Cerebellar cortex (tissue), 1 donor: ENCODE measurements at places on chromosomes 16 and 17.
A peak's percentile ranks its signal among the peaks of the same experiment; 100 is the strongest.

DNA sequence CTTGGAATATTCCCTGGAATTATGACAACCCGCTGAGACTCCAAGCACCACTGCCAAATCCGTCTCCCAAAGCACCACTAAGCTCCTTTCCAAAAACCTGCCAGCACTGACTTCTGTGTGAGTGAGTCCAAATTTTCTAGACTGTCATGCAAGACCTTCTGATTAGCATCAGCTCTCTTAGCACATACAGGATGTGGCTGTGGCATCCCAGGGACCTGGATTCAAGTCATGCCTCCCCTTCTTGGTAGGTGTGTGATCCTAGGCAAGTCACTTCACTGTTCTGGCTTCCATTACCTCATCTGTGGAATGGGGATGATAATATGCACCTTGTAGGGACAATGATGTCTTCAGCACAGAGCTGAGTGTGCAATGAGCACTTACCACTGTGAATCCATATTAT lies 38.3 kb upstream of the USP7 start:
- no peak for DNase-seq

- DNase-seq, result no peak
Observed at GRCh38 chr17:42456223-42457106, 2.2 kb upstream of the ATP6V0A1 start.

- DNase-seq, result no peak
Observed at GRCh38 chr17:46872421-46872820, 21.0 kb downstream of the WNT9B start.

GRCh38 chr17:47295874-47296255 lies 27.9 kb upstream of the EFCAB13 start:
- no peak for DNase-seq

DNA sequence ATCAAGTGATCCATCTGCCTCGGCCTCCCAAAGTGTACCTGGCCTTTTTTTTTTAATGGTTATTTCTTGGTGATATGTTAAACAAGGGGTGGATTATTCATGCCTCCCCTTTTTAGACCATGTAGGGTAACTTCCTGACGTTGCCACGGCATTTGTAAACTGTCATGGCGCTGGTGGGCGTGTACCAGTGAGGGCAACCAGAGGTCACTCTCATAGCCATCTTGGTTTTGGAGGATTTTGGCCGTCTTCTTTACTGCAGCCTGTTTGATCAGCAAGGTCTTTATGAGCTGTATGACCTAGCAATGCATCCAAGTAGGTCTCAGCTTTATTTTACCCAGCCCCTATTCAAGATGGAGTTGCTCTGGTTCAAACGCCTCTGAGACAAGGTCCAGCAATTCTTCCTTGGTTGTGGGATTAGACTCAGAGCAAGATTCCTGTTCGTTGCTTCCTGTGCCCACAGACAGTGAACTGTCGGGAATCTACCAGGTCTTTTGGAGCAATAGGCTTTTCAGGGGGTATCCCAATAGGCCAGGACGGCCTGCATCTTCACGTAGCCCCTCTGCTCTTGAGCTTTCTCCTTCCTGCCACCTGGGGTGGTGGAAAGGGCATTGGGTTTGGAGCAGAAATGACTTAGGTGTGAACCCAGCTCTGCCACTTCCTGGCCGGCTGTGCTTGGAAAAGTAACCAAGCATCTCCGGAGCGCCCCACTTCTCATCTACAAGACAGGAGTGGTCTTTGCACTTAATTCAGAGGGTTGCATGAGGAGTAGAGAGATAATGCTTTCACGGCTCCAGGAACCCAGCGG lies 52.9 kb upstream of the SEC14L1 start:
- no peak for DNase-seq

GRCh38 chr17:7844292-7845154 lies 10.3 kb upstream of the TMEM88 start:
- peak; percentile 98 for DNase-seq

- DNase-seq, result peak; percentile 53
Observed at GRCh38 chr16:11871193-11871592, 19.9 kb upstream of the RSL1D1 start.

DNA sequence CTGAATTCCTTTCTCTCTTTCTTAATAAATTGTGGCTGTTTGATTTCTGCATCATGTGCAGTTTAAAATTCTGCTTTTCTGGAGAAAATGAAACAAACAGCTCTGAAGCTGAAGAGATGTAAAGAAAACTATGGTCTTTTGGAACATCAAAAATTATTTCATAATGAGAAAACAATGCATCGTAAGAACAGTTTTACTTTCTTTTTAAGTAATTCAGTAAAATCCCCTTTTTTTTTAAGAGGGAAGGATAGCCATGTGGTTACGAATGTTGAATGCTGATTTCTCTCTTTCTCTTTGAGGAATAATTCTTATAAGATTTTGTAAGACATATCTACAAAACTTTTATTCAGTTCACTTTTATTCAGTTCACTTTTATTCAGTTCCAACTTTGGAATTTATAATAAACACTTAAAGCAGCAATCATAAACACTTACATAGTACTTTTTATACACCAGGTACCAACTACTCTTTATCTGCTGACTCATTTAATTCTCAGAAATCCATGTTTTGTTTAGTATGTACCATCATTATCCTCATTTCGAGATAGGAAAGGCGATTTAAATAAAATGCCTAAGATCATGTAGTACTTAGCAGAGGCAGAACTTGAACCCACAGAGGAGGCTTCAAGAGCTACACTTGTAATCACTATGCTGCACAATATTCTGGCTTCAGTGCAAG lies 26.6 kb downstream of the CNTNAP4 start:
- DNase-seq, result no peak
